ENCODE measurements at places on chromosomes 4 and X. TPM values are rescaled to one million over a fixed set of nuclear protein-coding genes. Genes with fewer than 3 reads are reported as not detected.

Gene GPR82
- polyA plus RNA-seq = not detected

Gene HTR2C
- not detected for polyA plus RNA-seq

Gene TLL1
- polyA plus RNA-seq = 2.8 TPM

Gene COL4A6
- 1.7 TPM for polyA plus RNA-seq

Gene KLHL34
- 0.11 TPM for polyA plus RNA-seq
